ENCODE measurements at places on chromosomes 2 and 18. TPM values are rescaled to one million over a fixed set of nuclear protein-coding genes. Genes with fewer than 3 reads are reported as not detected.

Gene CD207
- total RNA-seq: 0.06 TPM

Gene MGAT4A
- 51.2 TPM for total RNA-seq

Gene FBXO15
- total RNA-seq: 6.5 TPM

Gene IL37
- 0.28 TPM for total RNA-seq

Gene CHST10
- total RNA-seq: 34.8 TPM

Gene RPL37A
- total RNA-seq: 4,925 TPM

Gene DNER
- 179 TPM for total RNA-seq

Gene FLACC1
- total RNA-seq: 7.1 TPM

Gene IRS1
- 14.0 TPM for total RNA-seq

Gene DOK6
- total RNA-seq: 64.4 TPM

Gene DES
- 4.8 TPM for total RNA-seq

Gene SPATA3
- total RNA-seq: not detected

Gene PSMA8
- total RNA-seq: 0.20 TPM

Gene LHCGR
- total RNA-seq: 0.66 TPM

Gene SLC19A3
- 5.3 TPM for total RNA-seq

Gene C1GALT1C1L
- 1.2 TPM for total RNA-seq

Gene RAB1A
- total RNA-seq: 96.1 TPM

Gene LYG2
- not detected for total RNA-seq

Gene IL36RN
- total RNA-seq: not detected

Gene HTR2B
- total RNA-seq: 0.40 TPM

Gene KHK
- total RNA-seq: 4.1 TPM

Gene RUFY4
- total RNA-seq: 0.10 TPM

Gene ASTL
- total RNA-seq: not detected

Gene RNPEPL1
- total RNA-seq: 11.3 TPM

Gene CCL20
- not detected for total RNA-seq

Gene MAL
- 19.5 TPM for total RNA-seq

Gene NCKAP5
- total RNA-seq: 10.6 TPM

Gene SCG2
- total RNA-seq: 166 TPM

Gene DLGAP1
- 16.5 TPM for total RNA-seq

Gene EPHA4
- total RNA-seq: 56.4 TPM

Gene HOXD4
- total RNA-seq: 9.0 TPM

Gene SMARCAL1
- 13.6 TPM for total RNA-seq

Gene PASK
- total RNA-seq: 8.6 TPM

Gene AQP4
- 1,006 TPM for total RNA-seq

Gene SCN3A
- 91.1 TPM for total RNA-seq

Gene IL36G
- total RNA-seq: 0.28 TPM

Gene PMAIP1
- total RNA-seq: 1.4 TPM

Gene ITGB6
- 1.4 TPM for total RNA-seq

Gene ACMSD
- total RNA-seq: not detected

Gene LRPPRC
- total RNA-seq: 132 TPM

Gene CHRNG
- total RNA-seq: not detected

All from spinal cord (tissue), 10 donors.